Stimulated activated CD8-positive, alpha-beta memory T cell treated with anti-CD3 and anti-CD28 coated beads, Interleukin-2, amount 100 ng/mL, for 1 hour (primary cell): ENCODE measurements at places on chromosomes 16 and 17.

- no peak for DNase-seq
Measured at GRCh38 chr16:4937782-4938682, 1.1 kb upstream of the PPL start.

DNA sequence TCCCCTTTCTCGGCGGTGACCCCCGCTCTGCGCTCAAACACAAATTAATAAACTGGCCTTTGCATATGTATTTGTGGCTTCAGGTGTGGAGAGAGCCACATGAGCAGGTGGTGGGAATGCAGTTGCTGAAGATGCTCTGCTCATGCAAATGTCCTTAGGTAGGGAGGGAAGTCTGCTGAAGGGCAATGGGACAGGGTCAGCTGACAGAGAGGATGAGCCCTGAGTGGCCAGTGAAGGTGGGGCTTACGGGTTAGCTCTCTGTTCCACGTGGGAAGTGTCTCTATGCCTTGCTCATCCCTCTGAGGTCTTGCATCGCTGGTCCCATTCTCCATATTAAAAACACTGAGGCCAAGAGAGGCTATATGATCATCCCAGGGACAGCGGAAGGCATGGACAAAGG lies 74.2 kb upstream of the CCL1 start:
- DNase-seq, result no peak

GRCh38 chr17:65588181-65588808 lies 26.8 kb upstream of the AXIN2 start:
- DNase-seq, result no peak

DNA sequence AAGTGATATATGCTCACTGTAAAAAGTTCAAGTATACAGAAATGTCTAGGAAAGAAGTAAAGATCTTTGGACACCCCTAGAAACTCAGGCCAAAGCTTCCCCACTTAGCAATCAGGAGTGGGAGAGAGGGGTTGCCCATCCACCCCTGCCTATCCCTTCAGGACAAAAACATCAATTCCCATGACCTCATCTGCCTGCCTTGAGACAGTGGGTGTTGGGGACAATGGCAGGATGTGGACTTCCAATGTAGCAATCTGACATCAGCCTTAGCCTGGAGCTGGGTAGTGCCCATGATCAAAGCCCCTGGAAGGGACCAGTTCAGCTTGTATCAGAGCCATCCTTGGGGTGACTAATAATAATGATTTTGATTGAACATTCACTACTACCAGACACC lies 18.1 kb downstream of the ITPRIPL2 start:
- DNase-seq, result no peak

DNA sequence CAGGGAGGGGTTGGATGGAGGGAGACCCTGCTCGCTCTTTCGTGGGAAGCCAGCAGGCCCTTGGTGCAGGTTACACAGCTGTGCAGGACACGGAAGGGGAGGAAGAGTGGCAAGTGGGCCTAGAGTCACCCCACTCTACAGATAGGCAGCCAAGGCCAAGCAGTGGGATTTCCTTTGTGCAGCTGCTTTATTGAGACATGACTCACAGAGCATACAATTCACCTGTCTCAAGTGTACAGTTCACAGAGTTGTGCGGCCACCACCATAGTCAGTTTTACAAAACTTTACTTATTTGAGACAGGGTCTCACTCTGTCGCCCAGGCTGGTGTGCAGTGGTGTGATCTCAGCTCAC lies 91.2 kb upstream of the CIBAR2 start:
- DNase-seq, result no peak

GRCh38 chr17:8746501-8747236 lies 2.0 kb upstream of the CCDC42 start:
- no peak for DNase-seq

- no peak for DNase-seq
Measured at GRCh38 chr16:88628512-88628974, 9.8 kb upstream of the IL17C start.

- DNase-seq, result no peak
Measured at GRCh38 chr17:59230764-59231163, 10.5 kb downstream of the GDPD1 start.

GRCh38 chr16:50717091-50717490 lies 23.7 kb downstream of the NOD2 start:
- no peak for DNase-seq

- no peak for DNase-seq
Measured at GRCh38 chr17:50634224-50634914, at the start of gene ABCC3. Gene ABCC3, plus strand, starts transcription at chr17:50634881. Its CDS starts 56 bp downstream, at chr17:50634937.

DNA sequence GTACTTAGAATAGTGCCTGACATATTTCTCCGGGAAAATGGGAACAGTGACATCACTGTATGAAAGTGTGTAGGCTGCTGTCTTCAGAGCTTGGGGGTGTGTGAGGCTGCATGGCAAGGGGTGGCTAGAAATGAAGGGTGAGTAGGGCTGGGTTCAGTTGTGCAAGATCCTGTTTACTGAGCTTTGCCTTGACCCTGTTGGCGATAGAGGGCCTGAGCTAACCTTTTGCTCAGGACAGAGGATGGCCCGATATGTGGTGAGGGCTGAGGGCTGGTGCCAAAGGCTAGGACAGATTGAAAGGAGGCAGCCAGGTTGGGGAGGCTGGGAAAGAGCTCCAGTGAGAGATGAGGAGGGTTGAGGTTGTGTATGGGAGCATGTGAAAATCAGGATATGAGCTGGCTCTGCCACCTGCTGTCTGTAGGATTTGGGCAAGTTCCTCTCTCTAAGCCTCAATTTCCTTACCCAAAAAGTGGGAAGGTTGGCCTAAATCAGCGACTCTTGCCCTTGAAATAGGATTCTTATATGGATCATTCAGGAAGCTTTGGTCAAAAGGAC lies 6.0 kb upstream of the CCL1 start:
- no peak for DNase-seq

GRCh38 chr17:79844869-79845600 lies 5.8 kb upstream of the CBX4 start:
- no peak for DNase-seq

GRCh38 chr17:17062866-17063265 lies 20.6 kb downstream of the MPRIP start:
- DNase-seq, result no peak

GRCh38 chr16:68194251-68194650 lies 41.7 kb downstream of the ESRP2 start:
- no peak for DNase-seq

GRCh38 chr16:12240036-12240435 lies 263.5 kb downstream of the SNX29 start:
- no peak for DNase-seq

DNA sequence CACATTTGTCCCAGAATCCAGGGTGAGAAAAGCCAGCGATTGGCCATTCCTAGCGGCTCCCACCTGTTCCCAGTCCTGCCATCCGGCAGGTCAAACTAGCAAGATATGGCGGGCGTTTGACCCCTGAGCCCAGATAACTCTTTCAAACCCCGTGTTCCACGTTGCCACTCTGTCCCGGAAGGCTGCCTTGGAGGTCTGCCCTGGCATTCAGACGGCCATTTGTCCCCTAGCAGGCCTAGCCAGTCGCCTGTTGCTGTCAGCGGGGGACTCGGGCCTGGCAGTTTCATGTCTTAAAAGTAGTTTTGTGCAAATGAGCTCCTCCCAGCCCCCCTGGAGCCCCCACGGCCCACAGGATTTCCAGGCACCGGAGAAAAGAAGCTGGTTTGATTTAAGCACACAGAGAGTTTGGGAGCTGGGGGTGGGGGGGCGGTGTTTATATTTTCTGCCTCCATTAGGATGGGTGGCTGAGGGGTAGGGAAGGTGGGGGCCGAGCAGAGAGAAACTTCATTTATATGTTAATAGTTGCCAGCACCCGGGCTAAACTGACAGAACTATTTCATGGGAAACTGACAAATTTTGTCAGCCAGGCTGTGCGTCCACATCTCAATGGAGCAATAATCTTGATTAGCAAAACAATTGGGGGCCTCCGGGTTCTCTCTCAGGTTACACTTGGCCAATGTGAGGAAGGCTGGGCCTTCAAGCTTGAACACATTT lies 240.9 kb upstream of the SALL1 start:
- no peak for DNase-seq

- no peak for DNase-seq
Measured at GRCh38 chr17:79739148-79740062, 8.7 kb downstream of the ENPP7 start.

GRCh38 chr17:933312-934073 lies 46.1 kb downstream of the NXN start:
- DNase-seq, result no peak

DNA sequence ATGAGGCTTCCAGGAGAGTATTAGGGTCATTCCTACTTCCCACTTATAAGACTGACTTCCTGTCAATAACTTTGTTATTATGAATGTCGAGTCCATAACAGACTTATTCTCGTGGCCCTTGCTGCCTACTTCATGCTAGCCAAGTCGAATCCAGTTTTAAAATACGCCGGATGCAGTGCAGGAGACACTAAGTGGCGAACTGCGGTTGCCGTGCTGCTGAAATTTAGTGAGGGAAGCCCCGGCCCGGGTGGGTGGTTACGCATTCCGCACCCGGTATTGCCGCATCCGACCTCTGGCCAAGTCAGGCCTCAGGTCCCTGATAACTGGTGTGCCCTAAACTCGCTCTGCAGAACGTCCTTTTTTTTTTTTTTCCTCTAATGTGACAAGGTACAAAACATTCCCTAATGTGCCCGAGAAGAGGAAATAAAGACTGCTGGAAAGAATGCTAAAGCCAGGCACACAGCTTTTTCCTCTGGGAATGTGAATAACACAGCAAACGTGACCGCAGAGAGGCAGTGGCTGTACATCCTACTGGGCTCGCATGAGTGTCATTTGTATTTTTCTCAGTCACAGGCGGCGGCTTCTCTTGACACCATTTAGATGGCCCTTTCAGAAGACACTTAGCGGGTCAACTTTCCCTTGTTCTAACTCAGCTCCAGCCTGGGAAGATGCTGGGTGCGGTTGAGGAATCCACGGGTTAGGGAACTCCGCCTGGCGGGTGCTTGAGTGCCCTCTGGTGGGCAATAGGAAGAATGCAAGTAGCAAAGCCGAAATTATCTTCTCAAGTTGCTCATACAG lies 7.1 kb upstream of the AKTIP start:
- DNase-seq, result peak; percentile 23

- no peak for DNase-seq
Measured at GRCh38 chr16:68005211-68005610, 5.9 kb upstream of the DPEP2 start.

- no peak for DNase-seq
Measured at GRCh38 chr16:87560428-87561199, 41.7 kb upstream of the JPH3 start.

DNA sequence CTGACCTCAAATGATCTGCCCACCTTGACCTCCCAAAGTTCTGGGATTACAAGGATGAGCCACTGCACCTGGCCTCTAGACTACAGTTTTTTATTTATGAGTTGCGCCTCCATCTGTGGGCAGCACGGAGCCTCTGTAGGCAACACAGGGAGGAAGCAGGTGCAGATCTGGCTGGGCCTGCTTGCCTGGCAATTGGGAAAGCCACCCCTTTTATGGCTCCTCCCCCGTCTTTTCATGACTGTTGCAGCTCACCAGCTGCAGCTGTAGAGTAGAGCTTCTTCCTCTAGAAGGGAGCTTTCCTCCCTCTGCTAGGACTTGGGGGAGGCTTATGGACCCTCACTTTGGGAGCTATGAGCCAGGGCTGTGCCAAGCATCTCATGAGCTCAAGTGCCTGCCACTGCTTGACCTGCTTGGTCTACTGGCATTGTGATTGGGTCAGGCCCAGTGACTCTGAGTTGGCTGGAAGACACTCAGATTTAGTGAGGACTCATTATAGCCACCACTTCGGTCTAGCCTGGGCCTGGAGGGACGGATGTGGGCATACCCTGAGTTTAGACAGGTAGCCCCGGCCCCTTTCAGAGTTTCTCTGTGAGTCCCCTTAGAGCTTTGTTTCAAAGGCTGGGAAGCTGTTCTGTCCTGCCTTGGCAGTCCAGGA lies 6.9 kb upstream of the SLC7A6 start:
- DNase-seq, result no peak

GRCh38 chr16:386641-387156 lies 4.9 kb upstream of the PGAP6 start:
- DNase-seq, result no peak

- DNase-seq, result no peak
Measured at GRCh38 chr17:48442819-48443218, 12.8 kb upstream of the SKAP1 start.

DNA sequence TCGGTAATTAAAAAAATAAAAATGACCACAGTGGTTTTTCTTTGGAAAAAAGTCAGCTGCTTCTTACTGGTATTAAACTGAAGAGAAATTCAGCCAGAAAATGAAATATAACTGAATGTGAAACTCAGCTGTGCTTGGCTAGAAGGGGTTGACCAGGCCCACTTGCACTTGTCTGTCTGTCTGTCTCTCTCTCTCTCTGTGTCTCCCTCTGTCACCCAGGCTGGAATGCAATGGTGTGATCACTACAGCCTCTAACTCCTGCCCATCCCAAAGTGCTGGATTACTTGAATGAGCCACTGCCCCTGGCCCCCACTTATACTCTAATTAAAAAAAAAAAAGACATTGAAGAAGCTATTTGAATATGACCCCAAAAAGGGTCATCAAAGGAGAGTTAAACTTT lies 17.3 kb upstream of the AKAP1 start:
- no peak for DNase-seq

DNA sequence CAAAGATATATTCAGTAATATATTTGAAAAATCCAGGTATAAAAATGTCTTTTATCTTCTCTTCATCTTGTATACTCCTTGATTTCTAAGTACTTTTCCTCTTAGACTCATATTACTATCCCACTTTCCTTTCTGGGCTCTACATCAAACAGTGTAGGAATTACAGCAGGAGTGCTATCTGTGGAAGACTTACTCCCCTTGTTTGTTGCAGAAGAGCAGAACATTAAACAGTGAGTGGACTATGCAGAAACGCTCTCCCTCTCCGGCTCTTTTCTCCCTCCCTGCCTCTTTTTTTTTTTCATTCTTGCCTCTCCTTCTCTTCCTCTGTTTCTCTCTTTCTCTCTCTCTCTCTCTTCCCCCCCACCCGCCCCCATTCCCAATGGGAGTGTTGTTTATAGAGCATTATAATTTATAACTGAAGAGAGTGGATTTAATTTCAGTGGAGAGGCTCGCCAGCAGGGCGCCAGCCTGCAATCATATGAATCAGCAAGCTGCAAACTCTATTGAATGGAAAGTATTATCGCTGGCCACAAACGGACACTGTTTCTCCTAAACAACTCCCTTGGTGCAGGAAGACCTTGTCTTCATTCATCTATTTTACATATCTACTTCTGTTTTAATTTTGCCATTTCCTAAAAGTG lies 242.3 kb upstream of the TBX2 start:
- no peak for DNase-seq

GRCh38 chr16:5510819-5511370 lies 413.3 kb upstream of the EEF2KMT start:
- no peak for DNase-seq

DNA sequence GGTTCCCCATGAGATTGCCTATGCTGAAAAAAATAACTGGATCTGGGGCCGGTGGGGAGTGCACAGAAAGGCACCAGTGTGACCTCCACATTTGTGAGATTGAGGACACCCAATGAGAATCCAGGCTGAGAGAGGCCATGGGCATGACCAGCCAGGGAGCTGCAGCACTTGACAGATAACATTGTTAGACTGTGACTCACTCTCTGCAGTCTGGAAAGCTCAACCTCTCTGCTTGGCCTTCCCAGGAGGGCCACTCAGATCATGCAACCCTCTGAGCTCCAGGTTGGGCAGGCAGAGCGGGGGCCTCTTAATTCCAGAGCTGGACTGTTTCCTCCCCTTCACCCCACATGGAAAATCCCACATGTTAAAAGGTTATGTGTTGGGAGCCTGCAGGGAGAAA lies 30.1 kb downstream of the FZD2 start:
- no peak for DNase-seq

GRCh38 chr17:79979816-79980215 lies 55.9 kb downstream of the TBC1D16 start:
- DNase-seq, result no peak
